ENCODE measurements at places on chromosomes 12 and 14.

GRCh38 chr12:101855364-101855884 is 22.0 kb upstream of the DRAM1 start:
- no peak for DNase-seq

DNA sequence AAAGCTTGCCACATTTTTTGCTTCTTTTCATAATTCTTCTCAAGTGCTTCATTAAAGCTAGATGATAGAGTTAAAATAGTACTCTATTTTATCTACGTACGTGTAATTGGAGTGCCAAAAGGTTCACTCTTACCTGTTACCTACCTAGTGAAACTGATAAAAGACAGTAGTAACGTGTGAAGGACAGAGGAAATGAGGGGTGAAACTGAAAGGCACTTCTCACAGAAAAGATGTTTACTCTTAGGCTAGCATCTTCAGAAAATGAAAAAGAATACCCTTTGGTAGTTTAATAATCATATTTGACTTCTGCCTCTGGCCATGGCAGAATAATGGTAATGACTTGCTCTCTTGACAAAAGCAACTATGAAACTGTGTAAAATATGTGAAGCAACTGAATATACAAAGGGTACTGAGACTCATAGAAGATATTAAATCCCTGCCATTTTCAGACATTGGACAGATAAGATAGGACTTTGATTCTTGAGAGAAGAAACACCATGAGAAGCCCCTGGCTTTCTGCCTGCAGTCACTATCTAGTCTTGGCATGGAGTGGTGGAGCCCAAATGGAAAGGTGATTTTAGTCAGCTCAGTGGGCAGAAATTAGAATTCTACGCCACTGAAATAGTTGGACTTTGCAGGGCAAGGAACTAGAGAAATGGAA is 6.3 kb upstream of the EVL start:
- DNase-seq, result no peak

DNA sequence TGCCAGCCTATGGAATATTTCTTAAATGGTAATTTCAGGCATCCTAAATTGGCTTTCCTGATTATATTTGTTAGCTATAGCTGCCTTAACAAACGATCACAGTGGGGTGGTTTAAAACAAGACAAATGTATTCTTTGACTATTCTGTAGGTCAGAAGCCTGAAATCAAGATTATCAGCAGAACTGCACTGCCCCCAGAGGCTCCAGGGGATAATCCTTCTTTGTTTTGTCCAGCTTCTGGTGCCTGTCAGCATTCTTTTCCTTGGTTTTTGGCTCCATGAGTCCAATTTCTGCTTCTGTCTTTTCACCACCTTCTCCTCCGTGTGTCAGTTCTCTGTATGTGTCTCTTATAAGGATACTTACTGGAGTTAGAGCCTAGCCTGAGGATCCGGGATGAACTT is 1282.2 kb upstream of the USP15 start:
- no peak for DNase-seq

GRCh38 chr14:33515441-33515840 is 435.4 kb downstream of the EGLN3 start:
- no peak for DNase-seq

GRCh38 chr14:64438181-64438841 is 27.0 kb upstream of the AKAP5 start:
- DNase-seq, result no peak

DNA sequence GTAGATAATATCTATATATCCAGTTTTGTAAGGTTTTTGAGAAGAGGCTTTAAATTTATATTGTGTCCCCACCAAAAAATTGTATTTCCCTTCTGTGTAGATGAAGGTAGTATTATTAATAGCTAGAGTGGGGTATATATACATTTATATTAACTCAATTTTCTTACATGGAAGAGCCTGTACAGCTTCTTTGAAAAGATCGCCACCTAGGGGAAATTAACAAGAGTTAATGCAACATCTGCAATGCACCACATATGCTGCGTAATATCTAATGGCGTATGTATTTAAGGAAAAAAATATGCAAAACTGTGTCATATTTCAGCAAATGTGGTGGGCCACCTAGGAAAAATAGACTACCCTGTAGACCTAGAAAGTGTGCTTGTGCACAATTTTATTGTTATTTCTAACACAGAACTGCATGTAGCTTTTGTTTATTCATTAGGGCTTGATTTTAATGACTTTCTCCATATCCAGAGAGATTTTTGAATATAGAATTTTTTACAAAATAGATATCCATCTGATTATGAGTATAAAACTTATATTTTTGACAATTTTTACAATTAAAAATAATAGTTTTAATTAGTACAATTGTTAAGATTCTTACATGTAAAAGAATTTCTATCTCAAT is 14.0 kb downstream of the CCER1 start:
- DNase-seq, result no peak

DNA sequence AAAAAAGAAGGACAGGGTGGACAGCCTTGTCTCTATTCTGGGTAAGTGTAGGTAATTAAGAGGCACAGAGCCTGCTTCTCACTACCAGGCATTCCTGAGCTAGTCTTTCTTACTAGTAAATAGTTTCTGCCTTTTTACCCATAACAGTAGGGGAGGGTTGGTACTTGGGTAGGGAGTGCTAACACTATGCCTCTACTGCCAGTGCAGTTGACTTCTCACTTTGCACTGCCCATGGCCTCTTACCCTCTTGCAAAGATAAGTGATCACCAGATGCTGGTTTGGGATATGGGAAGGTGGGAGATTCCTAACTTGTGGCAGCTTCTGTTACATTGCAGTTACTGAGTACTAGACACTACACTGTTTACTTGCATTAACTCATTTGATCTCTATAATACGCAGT is 11.6 kb downstream of the AHSA1 start:
- DNase-seq, result no peak

DNA sequence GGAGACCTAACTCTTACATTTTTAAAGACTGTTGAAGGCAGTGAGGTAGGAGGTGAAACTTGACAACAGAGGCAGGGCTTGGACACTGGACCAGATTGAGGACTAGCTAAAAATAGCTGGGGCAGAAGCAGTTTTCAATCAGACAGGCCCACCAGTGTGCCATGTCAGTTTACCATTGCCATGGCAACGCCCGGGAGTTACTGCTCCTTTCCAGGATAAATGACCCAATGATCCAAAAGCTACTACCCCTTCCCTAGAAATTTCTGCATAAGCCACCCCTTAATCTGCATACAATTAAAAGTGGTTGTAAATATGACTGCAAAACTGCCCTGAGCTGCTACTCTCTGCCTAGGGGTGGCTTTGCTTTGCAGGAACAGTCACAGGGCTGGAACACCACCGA is 53.2 kb upstream of the PKP2 start:
- no peak for DNase-seq

- no peak for DNase-seq
Observed at GRCh38 chr12:90995010-90995409, 9.8 kb downstream of the EPYC start.

- DNase-seq, result no peak
Observed at GRCh38 chr14:95143808-95144620, 13.3 kb downstream of the DICER1 start.

- DNase-seq, result no peak
Observed at GRCh38 chr14:63647696-63648410, 6.2 kb upstream of the WDR89 start.

GRCh38 chr12:66152732-66153131 is 17.1 kb downstream of the TMBIM4 start:
- no peak for DNase-seq

DNA sequence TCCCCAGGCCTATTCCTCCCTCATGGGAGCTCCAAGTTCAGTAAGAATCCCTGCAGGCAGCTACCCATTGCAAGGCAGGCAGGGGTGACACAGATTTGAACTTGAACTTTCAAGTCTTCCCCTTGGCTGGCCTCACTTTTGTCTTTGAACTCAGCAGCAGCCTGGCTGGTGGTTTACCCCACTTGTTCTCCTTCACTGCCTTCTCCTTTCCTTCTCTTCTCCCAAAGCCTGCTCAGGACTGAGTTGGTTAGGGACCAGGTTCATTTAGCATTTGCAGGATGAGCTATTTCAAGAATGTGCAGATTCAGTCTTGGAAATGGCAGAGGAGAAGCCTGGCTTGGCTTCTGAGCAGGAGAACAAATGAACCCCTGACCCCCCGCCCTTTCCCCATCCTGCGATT is 67.7 kb upstream of the TBX3 start:
- no peak for DNase-seq

- DNase-seq, result no peak
Observed at GRCh38 chr12:110585231-110585799, 2.2 kb upstream of the PPTC7 start.

GRCh38 chr14:31292937-31293616 is 85.5 kb upstream of the HECTD1 start:
- DNase-seq, result no peak

DNA sequence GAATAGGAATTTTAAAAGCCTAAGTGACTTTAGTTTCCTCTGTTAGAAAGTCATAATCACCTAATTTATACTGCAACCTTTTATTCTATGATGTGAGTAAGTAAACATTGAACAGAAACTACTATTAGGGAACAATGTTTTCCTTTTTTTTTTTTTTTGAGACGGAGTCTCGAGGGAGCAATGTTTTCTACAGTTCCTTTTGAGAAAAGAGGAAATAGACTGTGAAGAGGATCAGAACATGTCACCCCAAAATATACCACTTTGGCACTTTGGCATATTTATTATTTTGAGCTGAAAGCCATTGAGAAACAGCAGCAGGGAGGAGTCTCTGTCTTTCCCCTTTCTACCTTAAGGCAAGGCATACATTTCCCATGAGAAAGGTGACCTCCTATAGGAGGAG is 162.7 kb upstream of the CNOT2 start:
- DNase-seq, result no peak

DNA sequence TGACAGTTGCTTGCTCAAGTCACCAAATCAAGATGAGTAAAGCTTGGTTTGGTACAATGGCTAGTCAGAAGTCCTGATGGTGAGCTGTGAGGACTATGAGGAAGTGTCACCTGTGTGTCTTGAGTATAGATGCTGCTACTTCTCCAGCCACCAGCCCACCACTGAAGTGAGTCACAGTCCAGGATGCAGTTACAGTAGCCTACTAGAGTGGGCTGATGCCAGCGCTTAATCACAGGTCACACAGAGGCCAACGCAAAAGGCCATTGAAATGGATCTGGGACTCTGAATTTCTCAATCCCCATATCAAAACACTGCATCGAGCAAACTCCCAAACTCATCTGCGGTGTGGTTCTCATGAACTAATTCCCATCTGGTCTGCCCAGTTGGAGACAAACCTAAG is 223.1 kb downstream of the ANO6 start:
- no peak for DNase-seq

DNA sequence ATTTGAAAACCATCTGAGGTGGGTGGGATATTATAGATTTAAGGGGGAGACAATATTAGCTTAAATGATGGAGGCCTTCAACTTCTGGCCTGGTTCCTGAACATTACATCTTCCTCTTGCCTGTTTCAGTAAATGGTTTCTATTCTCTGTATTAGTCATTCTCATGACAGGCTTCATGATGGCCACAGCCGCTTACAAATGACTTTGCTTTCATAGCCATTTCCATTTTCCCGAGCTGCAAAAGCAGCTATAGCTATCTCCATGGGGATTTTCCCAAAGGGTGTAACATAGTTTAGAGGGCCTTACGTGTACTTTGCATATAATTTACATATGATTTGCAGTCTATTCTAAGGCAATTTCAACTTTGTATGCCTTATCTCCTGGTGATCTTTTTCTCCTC is 121.8 kb downstream of the NRXN3 start:
- no peak for DNase-seq

GRCh38 chr12:22377731-22378496 is 43.4 kb upstream of the ST8SIA1 start:
- DNase-seq, result no peak

- DNase-seq, result no peak
Observed at GRCh38 chr14:101932673-101933072, 31.7 kb upstream of the DYNC1H1 start.

GRCh38 chr12:29283969-29284700 is 96.8 kb downstream of the ERGIC2 start:
- DNase-seq, result no peak

DNA sequence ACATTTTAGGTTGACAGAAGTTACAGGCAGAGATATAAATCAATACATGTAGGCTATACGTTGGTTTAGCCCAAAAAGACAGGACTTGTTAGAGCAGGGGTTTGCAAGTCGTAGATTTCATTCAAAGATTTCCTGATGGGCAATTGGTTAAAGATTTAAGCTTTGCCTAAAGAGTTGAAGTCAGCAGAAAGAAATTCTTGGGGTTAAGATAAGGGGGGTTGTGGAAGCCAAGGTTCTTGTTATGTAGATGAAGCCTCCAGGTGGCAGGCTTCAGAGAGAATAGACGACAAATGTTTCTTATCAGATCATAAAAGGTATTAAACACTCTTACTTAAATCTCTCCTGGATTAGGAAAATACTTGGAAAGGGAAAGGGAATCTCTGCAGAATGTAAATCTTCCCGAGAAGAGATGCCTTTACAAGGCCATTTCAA is 510.8 kb downstream of the TMTC2 start:
- no peak for DNase-seq

GRCh38 chr12:71594214-71594948 is 69.3 kb downstream of the ZFC3H1 start:
- DNase-seq, result no peak

DNA sequence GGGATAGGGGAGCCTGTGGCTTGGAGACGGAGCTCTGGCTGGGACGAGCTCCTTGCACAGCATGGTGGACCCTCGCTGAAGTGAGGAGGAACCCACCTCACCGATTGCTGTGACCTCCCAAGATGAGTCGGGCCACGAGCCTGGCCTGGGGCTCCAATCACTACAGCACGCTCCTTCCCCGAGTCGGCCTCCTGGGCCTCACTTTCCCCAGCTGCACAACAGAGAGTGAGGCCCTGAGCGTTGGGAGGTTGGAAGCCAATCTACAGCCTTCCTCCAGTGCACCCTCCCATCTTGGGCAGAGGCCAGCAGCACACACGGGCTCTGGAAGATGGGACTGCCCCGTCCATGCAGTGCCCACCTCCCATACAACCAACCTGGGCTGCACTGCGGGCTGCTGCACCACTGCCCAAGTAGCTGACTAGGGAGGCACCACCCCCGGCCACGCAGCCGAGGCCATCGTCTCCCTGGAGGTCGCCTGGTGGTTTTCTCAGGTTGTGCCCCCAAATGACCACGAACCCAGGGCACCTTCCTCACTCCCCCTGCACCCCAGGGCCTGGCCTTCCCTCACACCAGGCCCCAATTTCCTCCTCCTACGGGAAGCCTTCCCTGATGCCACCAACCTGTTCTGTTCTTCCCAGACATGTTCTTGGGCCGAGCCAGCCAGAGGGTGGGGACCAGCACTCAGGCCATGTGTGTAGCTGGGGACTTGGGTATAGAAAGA is 152.3 kb upstream of the C14orf180 start:
- no peak for DNase-seq

GRCh38 chr14:52711666-52712065 is 4.7 kb downstream of the PSMC6 start:
- no peak for DNase-seq

Data from activated gamma-delta T cell (primary cell).